ENCODE measurements at places on chromosomes 3 and 15.

GRCh38 chr3:23696842-23697241 is 108.9 kb upstream of the UBE2E1 start:
- no peak for DNase-seq

- no peak for DNase-seq
These were observed 18.9 kb downstream of the HOMER2 start for GRCh38 chr15:82933576-82933975.

- no peak for DNase-seq
These were observed 131.2 kb downstream of the IMPG2 start for GRCh38 chr3:101189176-101189575.

GRCh38 chr15:72231833-72232478 is 966 bp upstream of the PKM start:
- peak; percentile 33 for DNase-seq

- DNase-seq = no peak
These were observed 51.9 kb downstream of the EPHB1 start for GRCh38 chr3:134846911-134847317.

DNA sequence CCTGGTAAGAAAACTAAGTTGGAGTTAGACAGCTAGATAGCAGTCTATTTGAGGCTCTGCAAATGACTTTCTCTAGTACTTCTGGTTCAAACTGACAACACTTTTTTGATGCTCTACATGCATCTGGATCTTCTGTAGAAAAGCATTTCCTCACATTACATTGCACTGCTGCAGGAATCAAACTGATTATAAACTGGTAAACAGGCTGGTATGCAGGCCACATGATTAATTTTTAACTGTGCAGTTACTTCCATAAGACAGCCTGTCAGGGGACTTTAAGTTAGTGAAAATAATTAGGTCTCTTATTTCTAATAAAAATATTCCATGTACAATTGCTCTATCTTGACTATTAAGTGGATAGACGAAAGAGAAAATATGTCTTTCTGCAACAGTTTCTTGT is 550.0 kb upstream of the ALCAM start:
- DNase-seq = no peak

DNA sequence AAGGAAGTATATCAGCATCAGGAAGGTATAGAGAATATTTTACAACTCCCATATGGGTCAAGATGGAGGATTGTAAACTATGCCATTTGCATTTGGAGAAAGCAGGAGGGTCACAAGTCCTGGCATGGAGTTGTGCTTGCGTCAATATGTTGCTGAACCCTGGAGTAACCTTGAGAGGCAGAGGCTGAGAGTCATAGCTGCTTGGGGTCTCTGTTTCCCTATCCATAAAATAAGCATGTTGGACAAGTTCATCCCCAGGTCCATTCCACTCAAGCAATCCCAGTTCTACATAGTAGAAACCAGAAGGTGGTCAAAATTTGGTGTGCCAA is 273.6 kb downstream of the MECOM start:
- DNase-seq = no peak

DNA sequence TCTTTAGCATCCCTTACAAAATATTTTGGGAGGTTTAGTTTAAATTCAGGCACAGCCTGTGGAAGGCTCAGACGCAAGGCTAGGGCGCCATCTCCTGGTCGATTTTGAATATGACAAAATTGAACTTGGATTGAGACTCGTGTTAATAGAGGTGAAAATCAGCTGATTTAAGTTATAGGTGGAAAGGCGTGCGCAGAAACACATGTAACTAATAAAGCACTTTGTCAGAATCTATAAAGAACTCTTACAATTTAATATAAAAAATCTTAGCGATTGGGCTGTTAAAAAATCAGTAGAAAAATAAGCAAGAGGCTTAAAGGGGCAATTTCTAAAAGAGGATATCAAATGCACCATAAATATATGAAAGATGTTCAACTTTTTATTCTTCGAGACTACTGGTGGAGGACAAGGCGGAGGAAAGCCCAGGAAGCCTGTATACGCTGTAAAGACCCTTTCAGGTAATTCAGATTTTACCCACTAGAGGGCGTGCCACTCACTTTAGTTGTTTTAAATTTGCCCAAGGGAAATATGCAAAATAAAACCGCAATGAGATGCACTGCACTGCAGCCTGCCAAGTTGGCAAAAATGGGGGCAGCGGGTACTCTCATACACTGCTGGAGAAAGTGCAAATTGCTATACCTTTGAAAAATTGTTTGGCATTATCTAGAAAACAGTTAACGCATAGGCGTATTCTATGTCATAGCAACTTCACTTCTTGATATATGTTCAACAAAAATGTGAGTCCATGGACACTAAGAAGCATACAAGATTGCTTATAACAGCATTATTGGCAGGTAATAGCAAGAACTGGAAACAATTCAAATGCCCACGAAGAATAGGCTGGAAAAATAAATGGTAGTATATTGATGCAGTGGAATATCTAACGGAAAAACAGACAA is 64.7 kb downstream of the SLC30A4 start:
- DNase-seq = peak; percentile 55

DNA sequence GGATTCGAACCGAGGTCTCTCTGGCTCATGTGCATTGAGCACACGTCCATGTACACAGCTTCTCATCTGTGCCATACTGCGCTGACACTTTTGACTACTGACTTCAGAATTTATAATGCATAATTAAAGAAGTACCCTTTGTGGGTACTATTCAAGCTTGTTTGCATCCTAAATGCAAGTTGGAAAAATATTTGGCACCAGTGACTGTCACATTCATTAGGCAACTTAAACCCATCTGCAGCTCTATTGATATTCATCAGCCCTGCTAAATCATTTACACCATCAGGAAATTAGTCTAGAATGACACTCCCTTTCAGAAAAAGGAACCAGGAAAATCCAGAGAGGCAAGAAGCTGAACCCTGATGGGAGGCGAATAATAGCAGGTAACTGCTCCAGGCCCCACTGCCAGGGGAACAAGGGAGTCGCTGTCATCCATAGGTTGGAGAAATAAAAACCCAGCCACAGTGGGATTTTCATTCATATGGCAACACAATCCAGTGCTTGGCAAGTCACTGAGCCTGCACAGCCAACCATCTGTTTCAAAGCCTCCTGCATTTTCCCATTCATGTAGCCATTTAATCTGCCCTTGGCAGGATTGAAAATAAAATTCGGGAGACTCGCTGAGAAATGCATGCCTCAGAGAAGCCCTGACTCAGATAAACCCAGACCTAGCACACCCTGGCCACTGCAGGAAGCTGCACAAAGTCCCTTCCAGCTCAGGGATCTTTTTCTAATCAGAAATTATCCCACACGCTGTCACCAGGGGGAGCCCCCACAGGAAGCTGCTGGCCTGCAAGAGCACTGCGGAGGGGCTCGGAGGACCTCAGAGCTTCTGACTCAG is 103.0 kb upstream of the VEPH1 start:
- DNase-seq = no peak

GRCh38 chr15:73313861-73314260 is 54.9 kb downstream of the HCN4 start:
- no peak for DNase-seq

DNA sequence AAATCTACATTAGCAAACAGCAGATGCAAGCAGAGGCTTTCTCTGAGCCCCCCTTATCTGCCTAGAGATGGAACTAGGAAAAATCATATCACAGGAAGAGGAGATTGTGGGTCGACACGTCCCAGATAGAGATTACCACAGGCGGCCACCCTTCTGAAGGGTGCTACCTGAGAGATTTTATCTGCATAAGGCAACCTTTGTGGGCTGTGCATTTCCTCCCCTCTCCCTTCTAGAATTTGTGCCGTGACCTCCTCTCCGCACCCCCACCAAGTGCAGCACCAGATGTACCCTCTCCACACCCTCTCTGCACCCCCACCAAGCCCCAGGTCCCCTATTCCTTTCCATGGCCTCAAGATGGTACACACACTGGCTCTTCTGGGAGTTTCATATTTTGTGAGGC is 27.4 kb downstream of the METTL6 start:
- no peak for DNase-seq

DNA sequence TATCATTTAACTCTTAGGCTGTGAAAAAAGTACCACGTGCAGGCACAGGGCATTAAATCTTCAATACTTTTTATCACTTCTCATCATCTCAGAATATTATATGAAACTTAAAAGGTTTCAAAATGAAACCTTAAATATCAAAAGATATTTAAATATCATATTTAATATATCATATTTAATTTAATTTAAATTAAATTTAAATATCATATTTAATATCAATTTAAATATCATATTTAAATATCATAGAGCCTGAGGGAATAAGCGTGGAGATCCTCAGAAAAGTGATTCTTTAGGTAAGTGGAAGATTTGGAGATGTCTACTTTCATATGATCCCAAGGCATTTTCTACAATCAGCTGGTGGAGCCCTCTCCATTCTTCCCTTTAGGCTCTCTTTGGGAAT is 716.6 kb downstream of the OTOL1 start:
- DNase-seq = no peak

DNA sequence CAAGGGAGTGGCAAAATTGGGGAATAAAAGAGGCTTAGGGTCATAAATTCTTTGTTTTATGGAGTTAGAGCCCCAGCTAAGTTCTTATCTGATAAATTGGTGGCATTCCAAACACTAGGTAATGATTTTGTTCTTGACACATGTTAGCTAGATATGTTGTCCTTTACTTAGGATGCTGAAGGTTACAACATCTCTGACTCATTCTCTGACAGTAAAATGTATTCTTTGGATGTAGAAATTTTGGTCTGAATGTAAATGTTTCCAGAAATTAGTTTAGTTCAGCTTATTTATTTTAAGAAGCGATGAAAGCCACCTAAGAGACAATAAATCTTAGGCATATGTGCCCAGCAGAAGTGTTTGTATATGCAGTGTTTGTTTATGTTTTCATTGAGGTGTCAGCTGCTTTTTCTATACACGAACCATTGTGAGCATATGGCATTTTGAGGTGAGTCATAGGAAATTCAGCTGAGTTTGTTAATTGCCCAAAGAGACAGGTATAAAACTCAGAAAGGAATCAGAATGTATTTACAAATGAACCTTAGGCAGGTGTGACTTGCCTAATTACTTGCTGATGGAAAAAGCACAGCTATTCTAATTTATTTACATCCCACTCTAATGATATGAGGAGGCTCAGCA is 247.7 kb downstream of the AGBL1 start:
- DNase-seq = no peak

DNA sequence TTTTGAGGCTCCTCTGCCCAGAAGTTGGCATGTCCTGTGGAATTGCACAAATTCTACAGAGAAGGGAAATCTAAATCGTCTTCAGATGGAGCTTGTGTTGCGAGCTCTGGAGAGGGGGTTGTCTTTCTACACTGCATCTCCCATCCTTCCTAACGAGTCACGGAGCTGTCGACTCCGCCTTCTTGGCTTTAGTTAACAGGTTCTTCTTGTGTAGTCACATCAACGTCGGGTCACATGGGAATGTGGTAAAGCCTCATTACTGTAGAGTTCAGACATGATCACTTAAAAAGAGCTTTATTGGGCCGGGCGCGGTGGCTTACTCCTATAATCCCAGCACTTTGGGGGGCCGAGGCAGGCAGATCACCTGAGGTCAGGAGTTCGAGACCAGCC is 60.0 kb downstream of the DNASE1L3 start:
- no peak for DNase-seq

GRCh38 chr15:91098451-91098850 is 1.6 kb upstream of the SV2B start:
- DNase-seq = no peak
